ENCODE measurements at places on chromosomes 12 and 14.

DNA sequence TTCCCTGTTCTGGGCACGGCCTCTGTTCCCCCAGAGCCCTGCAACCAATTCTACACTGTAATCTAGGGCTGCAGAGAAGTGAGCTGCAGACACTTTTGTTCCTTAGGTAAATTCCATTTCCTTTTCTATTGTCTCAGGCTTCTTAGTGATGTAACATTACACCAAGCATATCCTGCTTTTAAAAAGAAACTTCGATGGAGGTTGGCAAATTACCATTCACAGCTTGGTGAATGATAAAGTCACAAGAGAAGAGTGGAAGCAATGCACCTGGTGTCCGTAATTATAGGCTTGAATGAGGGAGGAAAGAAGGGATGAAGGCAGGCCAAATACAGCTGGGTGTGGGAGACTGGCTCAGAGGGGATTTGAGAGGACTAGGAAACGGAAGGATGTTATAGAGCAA lies 68.6 kb downstream of the PPM1A start:
- DNase-seq, result no peak

DNA sequence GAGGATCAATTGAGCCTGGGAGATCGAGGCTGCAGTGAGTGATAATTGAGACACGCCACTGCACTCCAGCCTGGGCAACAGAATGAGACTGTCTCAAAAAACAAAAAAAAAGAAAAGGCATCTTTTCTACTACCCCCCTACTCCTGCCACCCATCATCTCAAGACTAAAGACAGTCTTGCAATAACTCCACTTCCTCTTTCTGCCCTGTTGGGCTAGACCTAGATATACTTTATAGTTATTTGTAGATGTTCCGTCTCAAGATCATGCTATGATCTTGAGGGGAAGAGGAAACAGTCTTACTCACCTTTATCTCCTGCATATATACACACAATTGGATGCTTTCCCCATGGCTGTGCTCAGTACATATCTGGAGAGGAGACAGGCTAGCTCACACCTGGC lies 12.1 kb upstream of the ESPL1 start:
- DNase-seq, result no peak

DNA sequence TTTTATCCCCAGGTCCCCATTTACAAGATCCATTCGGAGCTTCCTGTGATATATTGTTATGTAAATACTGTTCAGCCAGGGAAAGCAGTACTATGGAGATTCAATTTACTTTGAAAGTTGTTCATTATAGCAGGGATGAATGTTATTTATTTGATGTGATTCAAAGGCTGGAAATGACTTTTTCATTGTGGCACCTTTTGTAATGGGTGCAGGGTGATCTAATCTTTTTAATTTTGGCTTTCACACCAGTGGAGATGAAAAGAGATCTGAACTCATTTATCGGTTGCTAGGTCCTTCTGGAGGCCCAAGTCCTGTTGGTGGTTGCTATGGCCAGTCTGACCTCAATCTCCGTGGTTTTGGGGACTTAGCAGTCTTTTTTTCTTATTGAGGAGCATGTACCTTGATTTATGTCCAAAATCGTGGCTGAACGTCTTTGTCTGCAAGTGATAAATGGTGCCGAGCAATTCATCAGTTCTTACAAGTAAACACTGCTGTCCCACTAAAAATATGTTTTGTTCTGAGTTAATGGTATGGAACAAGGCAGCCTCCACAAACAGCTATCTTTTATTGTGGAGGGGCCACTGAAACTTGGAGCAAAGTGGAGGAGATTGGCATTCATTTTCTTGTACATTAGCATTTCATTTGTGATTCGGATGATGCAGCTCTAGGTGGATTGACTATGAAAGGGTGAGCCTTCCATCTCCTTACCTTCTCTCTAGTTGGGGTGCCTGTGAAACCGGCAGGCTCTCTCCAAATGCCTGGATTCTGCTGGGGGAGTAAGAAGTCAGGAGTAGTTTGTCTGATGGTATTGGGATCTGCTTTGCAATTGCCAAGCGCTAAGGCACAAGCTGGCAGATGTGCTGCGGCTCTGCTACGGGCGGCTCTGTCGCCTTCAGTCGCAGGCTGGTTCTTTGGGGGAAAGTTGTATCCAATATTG lies 2.0 kb downstream of the RMST start:
- no peak for DNase-seq

- no peak for DNase-seq
Measured at GRCh38 chr12:2719392-2719791, 75.4 kb upstream of the FKBP4 start.

DNA sequence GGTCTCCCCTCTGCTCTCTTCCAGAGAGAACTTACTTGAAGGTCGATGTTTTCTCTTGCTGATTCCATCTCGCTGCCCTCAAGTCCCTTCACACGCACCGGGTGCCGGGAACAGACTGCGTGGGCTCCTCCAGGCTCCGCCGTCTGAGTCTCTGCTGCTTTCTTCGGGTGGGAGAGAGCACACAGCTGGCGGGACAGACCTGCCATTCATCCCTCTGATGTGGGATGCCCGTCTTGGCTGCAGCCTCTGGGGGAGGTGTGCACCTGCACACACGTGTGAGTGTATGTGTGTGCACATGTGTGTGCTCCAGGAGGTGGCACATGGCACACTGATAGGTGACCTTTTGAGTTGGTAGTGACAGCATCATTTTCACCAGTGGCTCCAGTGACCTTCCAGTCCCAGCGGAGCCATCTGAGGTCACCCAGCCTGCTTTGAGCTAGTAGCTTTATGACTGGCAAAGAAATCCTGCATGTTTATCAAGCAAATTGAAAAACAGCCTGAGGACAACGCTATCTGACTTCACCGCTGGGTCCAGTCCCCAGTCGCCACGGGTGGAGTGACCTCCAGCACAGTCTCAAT lies at the start of gene NINJ2:
TSS of gene NINJ2 (minus strand) at position 153 of the 579 bp plus-strand sequence. CDS start at position 68, 85 bp downstream.
- no peak for DNase-seq

DNA sequence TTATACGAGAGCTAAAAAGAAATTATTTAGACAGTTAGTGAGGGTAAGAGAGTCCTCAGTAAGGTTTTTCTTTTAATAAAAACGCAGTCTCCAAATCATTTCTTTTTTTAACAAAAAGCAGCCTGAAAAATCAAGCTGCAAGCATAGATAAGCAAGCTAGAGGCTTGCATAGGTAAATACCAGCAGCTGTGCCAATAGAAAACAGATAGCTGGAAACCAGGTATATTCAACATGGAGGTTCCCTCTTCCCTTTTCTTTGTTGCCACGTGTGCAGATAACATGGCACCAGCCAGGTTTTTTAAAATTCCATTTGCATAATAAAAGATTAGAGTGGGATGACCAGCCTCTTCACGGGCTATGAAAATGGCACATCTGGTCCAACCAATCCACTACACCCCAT lies 6.1 kb upstream of the PRKAB1 start:
- DNase-seq, result no peak

DNA sequence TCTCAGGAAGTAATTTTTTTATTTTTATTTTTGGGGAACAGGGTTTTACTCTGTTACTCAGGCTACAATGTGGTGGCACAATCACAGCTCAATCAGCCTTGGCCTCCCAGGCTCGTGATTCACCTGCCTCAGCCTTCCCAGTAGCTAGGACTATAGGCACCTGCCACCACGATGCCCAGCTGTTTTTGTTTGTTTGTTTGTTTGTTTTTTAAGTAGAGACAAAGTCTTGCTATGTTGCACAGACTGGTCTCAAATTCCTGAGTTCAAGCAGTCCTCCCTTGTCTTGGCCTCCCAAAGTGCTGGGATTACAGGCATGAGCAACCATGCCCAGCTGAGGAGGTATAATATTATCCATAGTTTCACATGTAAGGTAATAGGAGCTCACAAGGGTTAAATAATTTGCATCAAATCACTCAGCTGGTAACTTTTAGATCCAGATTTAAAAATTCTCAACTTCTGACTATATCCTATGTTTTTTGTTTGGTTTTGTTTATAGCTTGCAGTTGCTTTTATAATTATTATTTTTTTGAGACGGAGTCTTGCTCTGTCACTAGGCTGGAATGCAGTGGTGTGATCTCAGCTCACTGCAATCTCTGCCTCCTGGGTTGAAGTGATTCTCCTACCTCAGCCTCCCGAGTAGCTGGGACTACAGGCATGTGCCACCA lies 629.3 kb downstream of the DIO2 start:
- DNase-seq, result no peak

GRCh38 chr12:47904713-47905709 lies at the start of gene VDR:
Gene VDR, minus strand, starts transcription at chr12:47904994. Its CDS starts 25,881 bp downstream, at chr12:47879113.
- DNase-seq, result peak; percentile 60

GRCh38 chr14:33287189-33287588 lies 348.5 kb downstream of the NPAS3 start:
- no peak for DNase-seq

DNA sequence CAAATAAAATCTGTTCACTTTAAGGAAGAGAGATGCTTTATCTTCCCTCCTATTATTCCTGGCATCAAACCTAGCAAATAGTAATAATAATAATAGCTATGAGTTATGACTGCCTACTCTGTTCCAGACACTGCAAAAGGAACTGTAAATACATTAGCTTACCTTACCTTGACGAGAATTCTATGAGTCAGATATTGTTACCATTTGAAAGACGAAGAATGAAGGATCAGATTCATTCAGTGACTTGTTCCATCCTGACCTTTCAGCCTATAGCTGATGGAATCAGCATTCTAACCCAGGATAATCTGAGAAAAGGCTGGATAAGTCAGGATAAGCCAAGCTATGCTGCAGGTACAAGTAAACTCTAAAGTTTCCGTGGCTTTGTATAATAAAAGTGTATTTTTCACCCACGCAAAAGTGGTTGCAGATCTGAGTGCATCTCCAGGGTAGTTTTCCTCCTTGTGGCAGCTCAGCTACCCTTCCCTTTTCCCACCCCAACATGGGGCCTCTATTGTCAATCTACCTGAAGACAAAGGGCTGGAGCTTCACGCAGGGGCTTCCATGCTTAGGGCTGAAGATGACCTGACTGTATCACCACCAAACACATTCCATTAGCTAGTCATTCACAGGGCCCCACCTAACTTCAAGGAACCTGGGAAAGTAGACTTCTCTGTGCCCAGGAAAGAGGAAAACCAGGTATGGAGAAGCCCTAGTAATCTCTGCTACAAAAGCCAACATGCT lies 57.2 kb upstream of the CCND2 start:
- no peak for DNase-seq

- no peak for DNase-seq
Measured at GRCh38 chr12:65607401-65607841, 216.9 kb upstream of the HMGA2 start.

- DNase-seq, result no peak
Measured at GRCh38 chr14:101087614-101088394, 184.3 kb upstream of the RTL1 start.

DNA sequence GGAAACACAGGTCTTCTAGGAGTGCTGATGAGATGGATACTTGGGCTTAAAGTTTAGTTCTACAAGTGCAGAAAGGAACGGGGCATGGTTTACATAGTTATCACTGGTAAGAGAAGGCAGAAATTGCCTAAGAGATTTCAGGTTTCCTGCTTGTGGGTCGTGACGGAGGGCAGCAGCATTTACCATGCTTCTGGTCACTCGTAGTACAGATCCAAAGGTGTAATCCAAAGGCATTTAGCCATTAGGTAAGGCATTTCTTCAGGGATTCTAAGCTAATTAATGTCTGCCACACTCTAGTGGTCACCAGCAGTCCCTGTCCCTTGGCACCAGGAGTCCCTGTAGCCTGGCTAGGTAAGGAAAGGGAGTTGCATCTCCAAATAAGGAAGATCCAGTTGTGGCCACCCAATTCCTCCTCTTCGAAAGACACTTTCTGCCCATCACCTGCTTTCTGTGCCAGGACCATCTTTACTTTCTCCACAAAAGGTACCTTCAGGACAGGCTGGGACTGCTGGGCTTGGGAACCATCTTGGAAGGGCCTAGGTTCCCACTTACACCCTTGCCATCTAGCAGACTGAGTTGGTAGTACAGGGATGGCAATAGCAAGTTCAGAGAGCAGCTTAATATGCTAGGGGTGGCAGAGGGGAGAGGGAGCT lies 1.5 kb downstream of the GSTZ1 start:
- DNase-seq, result no peak

GRCh38 chr14:100313464-100314230 lies 7.4 kb upstream of the SLC25A29 start:
- no peak for DNase-seq
